ENCODE measurements at places on chromosomes 11 and 22. TPM values are rescaled to one million over a fixed set of nuclear protein-coding genes. Genes with fewer than 3 reads are reported as not detected.
A peak's percentile ranks its signal among the peaks of the same experiment; 100 is the strongest.

The CACNA1I gene
- total RNA-seq: 9.3 TPM

DNA sequence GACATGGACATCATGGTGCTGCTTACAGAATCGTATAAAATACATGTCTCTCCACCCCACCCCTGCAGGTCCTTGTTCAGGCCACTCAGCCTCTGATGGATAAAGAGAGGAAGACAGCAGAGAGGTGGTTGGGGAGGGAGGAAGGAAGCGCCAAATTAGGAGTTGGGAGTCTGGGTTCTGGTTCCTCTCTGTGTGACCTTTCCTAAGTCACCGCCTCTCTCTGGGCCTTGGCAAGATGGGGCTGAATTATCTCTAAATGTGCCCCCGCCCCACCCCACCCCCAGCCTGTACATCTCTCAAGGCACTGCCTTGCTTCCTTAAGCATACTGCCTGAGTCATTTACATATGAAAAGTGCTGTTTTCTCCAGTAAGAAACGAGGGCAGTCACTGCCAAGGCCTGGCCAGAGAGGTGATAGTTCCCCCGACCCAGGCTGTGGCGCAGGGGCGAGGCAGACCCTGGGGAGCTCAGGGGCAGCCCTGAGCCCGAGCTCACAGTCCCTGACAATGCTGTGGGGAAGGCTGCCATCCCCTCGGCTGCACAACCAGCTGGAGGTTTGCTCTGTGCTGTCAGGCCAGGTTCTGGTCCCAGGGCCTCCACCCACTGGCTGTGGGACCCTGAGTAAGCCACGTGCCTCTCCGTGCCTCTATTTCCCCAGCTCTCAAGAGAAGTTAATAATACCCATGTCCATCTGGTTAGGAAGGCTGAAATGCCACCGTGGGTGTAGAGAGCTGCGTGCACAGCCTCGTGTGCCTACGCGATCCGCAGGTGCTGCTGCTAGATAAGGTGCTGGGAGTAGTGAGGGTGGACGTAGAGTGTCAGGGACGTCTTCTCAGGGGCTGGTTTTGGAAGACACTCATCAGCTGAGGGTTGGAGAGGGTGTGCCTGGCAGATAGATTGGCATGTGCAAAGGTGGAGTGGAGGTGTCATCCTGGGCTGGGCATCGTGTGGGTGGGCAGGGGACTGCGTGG, 55.3 kb downstream of the CACNA1I start:
- H3K27ac ChIP-seq: no peak overlapping the region
- peaks cover 3% of the 10 kb centered on the region for H3K27me3 ChIP-seq
- H3K4me3 ChIP-seq: no peak overlapping the region
- H3K36me3 ChIP-seq: no peaks in the 10 kb centered on the region
- DNase-seq: no peak

The MS4A15 gene
- total RNA-seq: not detected

GRCh38 chr11:77441426-77441825, 32.5 kb downstream of the PAK1 start:
- no peak overlapping the region for H3K4me3 ChIP-seq
- H3K4me1 ChIP-seq: peaks cover under 1% of the 10 kb centered on the region

GRCh38 chr11:134313821-134314607, 17.8 kb upstream of the GLB1L2 start:
- H3K4me1 ChIP-seq: no peaks in the 10 kb centered on the region
- no peak for DNase-seq
- H3K36me3 ChIP-seq: peaks cover 8% of the 10 kb centered on the region
- H3K27ac ChIP-seq: no peak overlapping the region
- no peaks in the 10 kb centered on the region for H3K27me3 ChIP-seq

GRCh38 chr11:56624661-56625110, 10.0 kb upstream of the OR5M1 start:
- no peak for DNase-seq
- H3K4me3 ChIP-seq: no peak overlapping the region
- no peak overlapping the region for H3K27ac ChIP-seq
- no peaks in the 10 kb centered on the region for H3K4me1 ChIP-seq
- H3K36me3 ChIP-seq: no peaks in the 10 kb centered on the region

DNA sequence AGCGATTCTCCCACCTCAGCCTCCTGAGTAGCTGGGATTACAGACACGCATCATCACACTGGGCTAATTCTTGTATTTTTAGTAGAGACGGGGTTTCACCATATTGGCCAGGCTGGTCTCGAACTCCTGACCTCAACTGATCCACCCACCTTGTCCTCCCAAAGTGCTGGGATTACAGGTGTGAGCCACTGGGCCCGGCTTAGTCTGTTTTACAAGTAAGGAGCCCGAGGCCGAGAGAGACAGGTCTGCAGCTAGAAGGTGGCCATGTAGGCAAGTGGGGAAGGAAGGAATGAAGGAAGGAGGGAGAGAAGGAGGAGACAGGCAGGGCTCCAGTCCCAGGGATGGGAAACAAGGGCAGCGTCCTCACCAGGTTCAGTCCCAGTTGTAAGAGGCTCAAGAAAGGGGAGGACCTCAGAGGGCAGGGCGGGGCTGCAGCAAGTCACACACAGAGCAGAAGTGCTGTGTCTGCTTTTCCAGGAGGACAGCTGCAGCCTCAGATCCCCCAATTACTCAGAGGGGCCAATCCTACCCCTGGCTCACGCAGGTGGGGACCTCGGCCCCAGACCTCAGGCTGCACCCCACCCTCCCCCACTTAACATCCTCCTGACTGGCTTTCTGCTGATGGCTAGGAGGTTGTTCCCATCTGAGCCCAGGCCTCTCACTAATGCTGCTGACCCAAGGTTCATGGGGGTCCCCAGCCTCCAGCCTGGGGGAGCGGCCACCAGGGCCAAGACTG, 53.8 kb upstream of the PRR5 start:
- no peaks in the 10 kb centered on the region for H3K4me1 ChIP-seq
- no peak overlapping the region for H3K4me3 ChIP-seq
- peaks cover 10% of the 10 kb centered on the region for H3K27me3 ChIP-seq

GRCh38 chr11:126186025-126186698, 25.3 kb downstream of the RPUSD4 start:
- no peaks in the 10 kb centered on the region for H3K36me3 ChIP-seq
- no peak for DNase-seq
- no peak overlapping the region for H3K4me3 ChIP-seq
- H3K27ac ChIP-seq: no peak overlapping the region

DNA sequence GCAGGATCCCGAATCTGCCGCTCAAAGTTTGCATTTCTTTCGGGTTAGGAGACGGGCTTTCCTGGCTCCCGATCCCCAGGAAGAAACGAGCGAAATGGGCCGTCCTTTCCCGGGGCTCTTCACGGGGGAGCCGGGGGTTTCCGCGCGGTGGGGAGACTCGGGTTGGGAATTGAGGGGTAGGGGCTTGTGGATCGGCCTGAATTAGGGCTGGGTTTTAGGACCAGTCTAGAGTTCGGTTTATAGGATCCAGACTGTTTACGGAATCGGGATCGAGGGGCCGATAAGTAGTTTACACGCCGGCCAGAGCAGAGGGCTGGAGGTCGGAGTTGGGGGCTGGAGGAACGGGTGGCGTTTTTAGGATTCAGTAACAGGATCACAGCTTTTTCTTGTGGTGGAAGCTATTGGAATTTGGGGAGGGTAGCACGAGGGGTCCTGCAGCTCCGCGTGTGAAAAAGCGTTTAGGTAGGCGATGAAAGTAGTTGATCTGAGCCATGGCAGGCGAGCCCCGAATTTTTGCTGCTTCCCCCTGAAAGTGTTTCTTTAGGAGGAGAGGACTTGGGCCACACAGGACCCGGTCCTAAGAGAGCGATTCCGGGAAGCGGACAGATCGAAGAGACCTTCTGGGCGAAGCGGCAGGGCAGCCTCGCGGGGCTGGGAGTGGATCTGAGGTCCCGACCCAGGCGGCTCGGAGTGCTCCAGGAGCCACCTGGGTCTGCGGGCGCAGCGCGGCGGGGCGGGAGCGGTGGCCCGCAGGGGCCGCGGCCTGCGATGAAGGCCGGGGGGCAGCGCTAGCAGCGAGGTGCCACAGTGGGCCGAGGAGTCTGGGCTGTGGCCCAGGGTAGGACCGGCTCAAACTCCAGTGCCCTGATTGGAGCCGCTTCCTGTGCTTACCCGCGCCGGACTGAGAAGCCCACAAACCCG, 1.6 kb downstream of the PKNOX2 start:
- H3K27me3 ChIP-seq: peaks cover 74% of the 10 kb centered on the region
- no peak for DNase-seq
- H3K36me3 ChIP-seq: peaks cover 3% of the 10 kb centered on the region
- H3K4me3 ChIP-seq: peak overlapping the region; percentile 69
- peaks cover 15% of the 10 kb centered on the region for H3K4me1 ChIP-seq
- H3K27ac ChIP-seq: no peak overlapping the region

GRCh38 chr22:29621761-29622526, 18.5 kb downstream of the NF2 start:
- H3K4me1 ChIP-seq: peaks cover 61% of the 10 kb centered on the region
- H3K4me3 ChIP-seq: no peak overlapping the region
- no peaks in the 10 kb centered on the region for H3K27me3 ChIP-seq
- H3K36me3 ChIP-seq: no peaks in the 10 kb centered on the region
- no peak overlapping the region for H3K27ac ChIP-seq
- no peak for DNase-seq

GRCh38 chr22:26524870-26525269, 12.6 kb upstream of the TFIP11 start:
- no peaks in the 10 kb centered on the region for H3K4me1 ChIP-seq
- no peak overlapping the region for H3K4me3 ChIP-seq
- H3K27ac ChIP-seq: no peak overlapping the region
- DNase-seq: no peak

- no peaks in the 10 kb centered on the region for H3K4me1 ChIP-seq
- no peaks in the 10 kb centered on the region for H3K27me3 ChIP-seq
- no peaks in the 10 kb centered on the region for H3K36me3 ChIP-seq
- H3K27ac ChIP-seq: no peak overlapping the region
- H3K4me3 ChIP-seq: no peak overlapping the region
These were observed 27.1 kb downstream of the NECTIN1 start for GRCh38 chr11:119701591-119702549.

The APOA5 gene
- total RNA-seq: not detected

The MISFA gene
- 0.67 TPM for total RNA-seq

DNA sequence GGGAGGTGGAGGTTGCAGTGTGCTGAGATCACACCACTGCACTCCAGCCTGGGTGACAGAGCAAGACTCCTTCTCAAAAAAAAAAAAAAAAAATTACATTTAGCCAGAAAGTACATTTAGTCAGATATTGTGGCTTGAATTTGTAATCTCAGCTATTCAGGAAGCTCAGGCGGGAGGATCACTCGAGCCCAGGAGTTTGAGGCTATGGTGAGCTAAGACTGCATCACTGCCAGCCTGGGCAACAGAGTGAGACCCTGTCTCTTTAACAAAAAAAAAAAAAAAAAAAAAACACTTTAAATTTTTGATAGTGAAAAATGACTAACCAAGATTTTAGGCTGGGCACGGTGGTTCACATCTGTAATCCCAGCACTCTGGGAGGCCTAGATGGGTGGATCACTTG, 27.3 kb downstream of the MRTFA start:
- DNase-seq: no peak
- no peak overlapping the region for H3K4me3 ChIP-seq
- H3K27ac ChIP-seq: no peak overlapping the region
- peaks cover 2% of the 10 kb centered on the region for H3K36me3 ChIP-seq
- peaks cover 23% of the 10 kb centered on the region for H3K4me1 ChIP-seq

DNA sequence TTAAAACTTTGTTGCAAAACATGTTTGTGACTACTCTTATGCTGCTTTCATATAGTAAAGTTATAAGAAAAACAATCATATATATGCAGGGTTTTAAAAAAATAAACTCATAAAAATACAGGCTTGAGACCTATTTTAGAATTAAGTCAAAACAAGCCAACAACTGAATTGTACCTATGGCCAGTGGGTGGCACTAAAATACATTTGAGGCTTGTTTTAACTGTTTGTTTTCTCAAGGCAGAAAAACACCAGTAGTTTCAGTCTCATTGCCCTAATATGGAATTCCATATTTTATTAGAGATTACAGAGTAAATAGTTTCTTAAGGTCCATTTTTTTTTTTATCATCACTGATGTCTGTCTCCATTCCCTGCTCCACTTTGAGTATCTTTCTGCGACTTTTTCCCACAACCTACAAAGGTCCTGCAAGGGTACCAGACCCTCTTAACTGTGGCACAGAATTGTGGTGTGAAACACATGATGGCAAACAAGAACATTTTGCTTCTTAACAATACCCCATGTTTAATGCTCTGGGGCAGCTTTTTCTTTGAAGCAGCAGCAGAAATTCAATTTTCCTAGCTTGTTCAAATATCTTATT, 8.5 kb upstream of the CCDC89 start:
- H3K4me3 ChIP-seq: no peak overlapping the region
- peaks cover 44% of the 10 kb centered on the region for H3K4me1 ChIP-seq
- DNase-seq: peak; percentile 47
- peaks cover 4% of the 10 kb centered on the region for H3K27me3 ChIP-seq
- H3K27ac ChIP-seq: peak overlapping the region; percentile 20
- peaks cover 47% of the 10 kb centered on the region for H3K36me3 ChIP-seq

GRCh38 chr11:122634501-122634900, 21.0 kb upstream of the UBASH3B start:
- H3K27me3 ChIP-seq: no peaks in the 10 kb centered on the region
- peaks cover 9% of the 10 kb centered on the region for H3K4me1 ChIP-seq
- no peak for DNase-seq
- peak overlapping the region; percentile 41 for H3K27ac ChIP-seq

DNA sequence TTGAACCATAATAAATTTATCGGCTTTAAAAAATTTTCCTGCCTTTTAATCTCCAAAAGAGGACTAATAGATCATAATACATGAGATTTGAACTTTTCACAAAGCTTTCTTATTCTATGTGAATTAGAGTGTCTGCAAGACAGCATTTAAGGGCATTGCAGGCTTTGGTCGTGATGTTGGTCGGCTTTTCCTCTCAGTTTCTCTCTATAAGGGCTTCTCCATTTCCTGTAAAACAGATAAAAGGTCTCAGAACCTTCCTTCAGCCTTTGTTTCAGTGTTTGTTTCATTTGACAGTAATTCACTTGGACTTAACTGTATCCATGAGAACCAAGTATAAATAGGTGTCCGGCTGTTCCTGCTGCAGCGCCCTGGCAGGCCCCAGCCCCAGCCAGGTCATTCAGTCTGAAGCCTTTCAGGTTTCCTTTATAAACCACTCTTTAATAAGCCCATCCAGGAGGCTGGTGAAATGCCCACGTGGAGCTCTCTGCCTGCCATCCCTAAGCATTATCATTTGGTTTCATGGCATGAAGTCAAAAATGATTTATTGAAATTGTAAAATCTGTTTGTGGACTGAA, 37.2 kb upstream of the ADSL start:
- peak overlapping the region; percentile 47 for H3K27ac ChIP-seq
- peak overlapping the region; percentile 37 for H3K4me3 ChIP-seq
- no peaks in the 10 kb centered on the region for H3K27me3 ChIP-seq
- DNase-seq: no peak

GRCh38 chr22:21832291-21833290, 34.9 kb downstream of the MAPK1 start:
- no peak overlapping the region for H3K27ac ChIP-seq
- no peak overlapping the region for H3K4me3 ChIP-seq
- no peaks in the 10 kb centered on the region for H3K27me3 ChIP-seq
- peaks cover 5% of the 10 kb centered on the region for H3K36me3 ChIP-seq
- H3K4me1 ChIP-seq: peaks cover 20% of the 10 kb centered on the region

The SLC22A25 gene
- not detected for total RNA-seq

- H3K27me3 ChIP-seq: peaks cover 42% of the 10 kb centered on the region
- H3K27ac ChIP-seq: no peak overlapping the region
- H3K4me3 ChIP-seq: no peak overlapping the region
- peaks cover 3% of the 10 kb centered on the region for H3K4me1 ChIP-seq
- no peaks in the 10 kb centered on the region for H3K36me3 ChIP-seq
These were observed 2.8 kb upstream of the CABP7 start for GRCh38 chr22:29716814-29717545.

The SSH3 gene
- 8.2 TPM for total RNA-seq

GRCh38 chr11:121590772-121591404, 138.1 kb upstream of the SORL1-AS1 start:
- peak overlapping the region; percentile 60 for H3K27ac ChIP-seq
- no peak overlapping the region for H3K4me3 ChIP-seq
- no peaks in the 10 kb centered on the region for H3K27me3 ChIP-seq
- peaks cover 75% of the 10 kb centered on the region for H3K36me3 ChIP-seq
- DNase-seq: no peak
- peaks cover 20% of the 10 kb centered on the region for H3K4me1 ChIP-seq

Data from activated CD4-positive, alpha-beta T cell treated with anti-CD3 and anti-CD28 coated beads, Interleukin-2, amount 10 ng/mL, durations not matched to agents 7 days and 5 days (primary cell).